ENCODE measurements at places on chromosomes 1 and 21. TPM values are rescaled to one million over a fixed set of nuclear protein-coding genes. Genes with fewer than 3 reads are reported as not detected.

The FCRL1 gene
- 0.09 TPM for polyA plus RNA-seq

GRCh38 chr1:204413170-204413535, 1.5 kb upstream of the PPP1R15B start:
- DNase-seq = no peak

DNA sequence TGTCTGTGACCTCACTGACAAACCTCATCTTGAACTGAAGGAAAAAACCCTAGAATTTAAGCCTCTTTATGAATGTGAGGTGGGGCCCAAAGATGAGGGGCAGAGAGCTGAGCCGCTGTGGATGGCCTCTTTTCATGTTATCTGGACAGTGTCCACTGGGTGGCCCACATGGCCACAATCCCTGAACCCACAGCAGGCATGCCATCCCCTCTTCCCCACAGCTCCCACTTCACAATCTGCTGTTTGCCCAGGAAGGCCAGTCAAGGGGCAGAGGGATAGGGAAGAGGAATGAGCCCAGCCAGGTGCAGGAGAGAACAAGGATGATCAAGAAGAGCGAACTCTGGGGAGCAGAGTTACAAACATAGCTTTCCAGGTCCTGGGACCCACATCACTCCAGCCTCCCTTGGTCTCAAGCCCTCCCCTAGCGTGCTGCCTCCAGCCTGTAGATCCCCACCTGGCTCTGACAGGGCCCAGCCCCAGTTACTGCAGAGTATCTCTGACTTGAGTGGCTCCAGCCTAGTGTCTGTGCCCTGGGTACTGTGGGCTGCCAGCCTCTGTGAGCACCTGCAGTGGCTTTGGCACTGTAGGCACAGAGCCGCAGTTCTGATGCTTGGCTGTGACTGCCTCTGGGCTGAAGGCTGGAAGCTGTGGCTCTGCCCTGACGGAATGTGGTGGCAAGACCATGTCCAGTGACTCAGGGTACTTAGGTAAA, 1.9 kb upstream of the SLFNL1 start:
- DNase-seq = no peak

DNA sequence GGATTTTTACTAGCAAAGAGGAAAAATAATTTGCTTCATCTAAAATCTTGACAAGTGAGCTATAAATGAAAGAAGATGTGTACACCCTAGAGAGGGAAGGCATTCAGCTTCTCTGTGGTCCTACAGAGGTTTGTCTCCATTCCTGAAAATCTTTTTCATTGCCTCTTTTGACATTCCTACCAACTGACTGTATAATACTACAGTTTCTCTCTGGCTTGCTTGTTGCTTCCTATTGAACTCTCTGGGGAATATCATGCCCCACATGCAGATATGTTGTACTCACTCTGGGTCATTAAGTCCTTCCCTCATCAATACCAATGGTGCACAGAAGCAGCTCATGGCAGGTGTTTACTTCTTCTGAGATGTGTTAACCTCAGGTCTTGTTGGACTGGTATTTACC, 371.2 kb upstream of the PLXNA2 start:
- DNase-seq = no peak

The CLDN8 gene
- polyA plus RNA-seq = not detected

The MSH4 gene
- not detected for polyA plus RNA-seq

DNA sequence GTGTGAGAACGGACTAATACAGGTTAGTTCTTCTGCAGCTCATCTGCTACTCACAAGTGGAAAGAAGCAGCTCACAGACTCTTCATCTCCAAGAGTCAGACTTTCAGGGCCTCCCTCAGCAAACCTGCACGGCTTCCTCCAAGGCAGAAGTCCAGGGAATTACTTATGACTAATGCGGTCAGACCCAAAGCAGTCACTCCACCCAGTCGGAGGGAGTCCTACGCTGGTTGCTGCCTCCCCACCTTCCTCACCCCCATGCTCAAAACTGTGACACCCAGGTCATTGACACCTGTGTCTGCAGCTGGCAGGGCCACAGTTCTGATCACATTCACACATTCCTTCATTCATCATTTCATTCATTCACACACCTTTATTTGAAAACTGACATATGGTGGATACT, 38.4 kb upstream of the PRDM2 start:
- no peak for DNase-seq

DNA sequence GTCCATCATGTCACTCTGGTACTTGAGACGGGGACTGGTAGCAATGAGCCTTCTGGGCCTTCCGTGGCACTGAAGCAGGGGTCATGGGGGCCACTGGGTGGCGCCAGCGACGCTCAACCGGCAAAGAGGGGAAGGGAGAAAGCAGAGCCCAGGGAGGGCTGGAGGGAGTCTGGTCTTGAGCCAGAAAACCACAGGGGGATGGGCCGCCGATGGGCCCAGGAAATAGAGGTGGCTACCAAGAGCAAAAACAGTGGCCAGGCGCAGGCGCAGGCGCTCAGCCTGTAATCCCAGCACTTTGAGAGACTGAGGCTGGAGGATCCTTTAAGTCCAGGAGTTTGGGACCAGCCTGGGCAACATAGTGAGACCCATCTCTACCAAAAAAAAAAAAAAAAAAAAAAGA, 21.8 kb downstream of the EXOC8 start:
- no peak for DNase-seq
